Activated CD8-positive, alpha-beta T cell treated with anti-CD3 and anti-CD28 coated beads for 36 hours (primary cell): ENCODE measurements at places on chromosomes 2 and 18. TPM values are rescaled to one million over a fixed set of nuclear protein-coding genes. Genes with fewer than 3 reads are reported as not detected.

GRCh38 chr18:77161383-77161782, 28.8 kb upstream of the MBP start:
- no peak for DNase-seq

- DNase-seq, result no peak
These were observed 69.1 kb downstream of the HS6ST1 start for GRCh38 chr2:128249555-128249954.

Gene GLI2
- total RNA-seq, result not detected

GRCh38 chr2:42492691-42493467, 903 bp downstream of the KCNG3 start:
- peak; percentile 67 for DNase-seq

DNA sequence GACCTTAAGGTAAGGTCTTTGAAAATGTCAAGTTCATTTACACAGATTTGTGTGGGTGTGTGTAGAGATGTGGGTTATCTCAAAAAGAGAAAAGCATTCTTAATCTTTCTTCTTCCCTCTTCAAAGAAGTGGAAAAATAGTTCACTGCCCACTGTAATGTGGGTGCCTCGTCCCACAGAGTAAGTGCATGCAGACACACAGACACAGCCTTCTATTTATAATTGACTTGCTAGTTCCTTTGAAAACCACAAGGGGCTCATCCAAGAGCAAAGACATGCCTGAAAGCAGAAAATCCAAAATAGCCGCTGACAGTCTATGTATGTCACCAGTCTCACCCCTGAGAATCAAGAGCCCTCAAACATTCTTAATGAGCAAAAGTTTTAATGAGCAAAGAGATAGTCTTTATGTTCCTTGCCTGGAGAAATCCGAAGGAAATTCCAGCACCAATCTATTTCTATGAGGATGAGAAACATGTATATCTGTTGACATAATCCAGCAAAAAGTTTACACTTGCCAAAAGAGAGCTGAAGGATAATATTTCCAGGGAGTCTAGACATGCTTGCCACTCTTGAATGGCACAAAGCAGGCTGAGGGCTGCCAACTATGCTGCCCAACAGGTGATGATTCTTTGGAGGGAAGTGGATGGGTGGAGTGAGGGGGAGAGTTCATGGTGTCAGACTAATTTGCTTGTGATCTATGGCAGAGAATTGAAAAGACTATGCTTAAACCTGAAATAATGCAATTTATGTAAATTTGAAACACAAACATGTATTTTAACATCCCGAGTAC, 93.9 kb downstream of the ACVR1 start:
- peak; percentile 51 for DNase-seq

DNA sequence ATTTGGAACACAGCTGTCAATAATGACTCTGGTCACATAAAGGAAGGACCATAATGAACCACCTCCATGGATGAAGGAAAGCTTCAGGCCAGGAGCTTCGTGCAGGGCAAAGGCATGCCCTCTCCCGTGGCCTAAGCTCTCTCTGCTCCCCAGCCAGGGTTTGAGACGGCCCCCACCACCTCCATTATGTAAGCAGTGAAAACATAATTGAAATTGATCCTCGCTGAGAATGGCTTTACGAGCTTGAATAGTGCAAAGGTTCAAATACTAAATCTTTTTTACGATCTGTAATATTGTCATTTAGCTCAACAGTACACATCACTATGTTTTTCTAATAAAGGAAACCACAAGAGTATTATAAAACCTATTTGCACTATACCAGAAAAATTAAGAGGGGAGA, 5.2 kb upstream of the EDAR start:
- no peak for DNase-seq

Gene REG1B
- total RNA-seq, result not detected

GRCh38 chr2:133407341-133407740, 160.9 kb downstream of the NCKAP5 start:
- no peak for DNase-seq

DNA sequence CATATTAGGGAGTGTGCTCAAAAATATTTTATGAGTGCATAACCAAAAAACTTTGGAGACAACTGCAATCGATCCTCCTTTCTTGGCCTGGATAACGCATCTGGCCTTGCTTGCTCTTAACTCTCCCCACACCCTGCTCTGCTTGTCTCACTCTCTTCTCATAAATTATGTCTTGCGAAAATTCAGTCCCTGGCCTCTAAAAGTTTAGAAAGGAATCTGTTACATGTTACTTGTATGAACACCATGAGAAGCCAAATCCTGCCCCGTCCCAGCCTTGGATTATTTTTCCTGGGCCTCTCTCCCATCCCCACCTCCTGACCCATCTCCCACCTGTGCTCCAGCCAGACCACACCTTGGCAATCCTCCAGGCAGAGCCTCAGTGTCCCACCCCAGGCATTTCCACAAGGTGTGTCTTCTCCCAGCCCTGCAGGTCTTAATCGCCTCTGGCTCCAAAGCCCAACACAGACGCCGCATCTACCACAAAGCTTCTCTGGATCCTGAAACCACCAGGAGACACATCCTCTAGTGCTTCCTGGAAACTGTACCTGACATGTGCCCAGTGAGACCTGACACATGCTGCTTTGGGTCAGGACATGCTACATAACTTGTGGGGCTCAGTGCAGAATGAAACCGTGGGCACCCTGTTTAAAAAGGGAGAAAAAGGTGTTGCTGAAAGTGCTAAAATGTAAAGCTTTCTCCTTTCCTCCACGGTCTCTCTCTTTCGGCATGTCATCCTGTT, 99.6 kb upstream of the ST3GAL5 start:
- no peak for DNase-seq
